DMS53 (cell line): ENCODE measurements at places on chromosomes 12 and 14.
A peak's percentile ranks its signal among the peaks of the same experiment; 100 is the strongest.

DNA sequence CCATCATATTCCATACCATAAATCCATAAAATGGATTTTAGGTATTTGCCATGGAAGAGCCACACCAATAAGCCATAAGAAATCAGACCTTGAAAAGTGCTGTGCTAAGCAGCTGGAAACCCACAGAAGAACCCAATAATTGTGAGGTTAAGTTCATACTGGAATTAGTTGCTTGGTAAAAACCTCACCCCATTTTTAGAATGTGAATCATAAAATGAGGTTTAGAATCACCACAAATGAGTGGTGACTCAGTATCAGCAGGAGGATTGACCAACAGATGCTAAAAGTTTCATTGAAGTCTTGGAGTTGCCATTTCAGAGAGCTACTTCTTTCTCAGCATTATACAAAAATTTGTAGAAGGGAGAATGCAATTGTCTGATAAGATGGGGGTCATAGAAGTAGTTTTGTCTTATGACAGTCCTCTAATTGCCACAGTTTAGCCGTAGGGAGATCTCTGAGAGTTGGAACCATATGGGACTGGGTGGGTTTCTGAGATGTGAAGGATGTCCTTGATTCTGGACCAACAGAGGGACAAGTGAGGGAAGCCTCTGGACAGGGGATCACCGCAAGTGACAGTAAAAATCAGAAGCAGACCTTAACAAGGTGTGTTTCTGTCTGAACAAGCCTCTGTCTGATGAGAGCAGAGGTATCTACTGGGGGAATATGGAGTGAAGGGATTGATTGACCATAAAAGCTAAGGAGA is 1.4 kb upstream of the STON2 start:
- no peak for DNase-seq

GRCh38 chr14:76268700-76269099 is 107.2 kb upstream of the ESRRB start:
- DNase-seq = no peak

DNA sequence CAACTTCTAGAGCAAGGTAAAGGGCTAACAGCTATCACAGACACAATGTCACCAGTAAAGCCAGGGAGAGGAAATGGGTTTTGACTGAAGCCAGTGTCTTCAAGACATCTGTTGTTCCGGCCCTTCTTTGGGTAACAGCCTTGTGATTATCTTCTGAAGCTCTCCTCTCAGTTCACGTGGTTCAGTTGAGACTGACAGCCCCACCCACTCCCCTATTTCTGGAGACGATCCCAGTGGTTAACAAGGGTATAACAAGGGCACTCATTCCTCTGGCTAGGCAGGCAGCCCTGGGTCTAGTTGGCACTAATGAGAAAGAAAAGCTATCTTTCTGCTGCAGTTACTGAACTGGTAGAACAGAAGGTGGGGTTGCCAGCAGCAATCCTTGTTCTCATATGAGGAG is 6.9 kb downstream of the GNPTAB start:
- DNase-seq = peak; percentile 46

DNA sequence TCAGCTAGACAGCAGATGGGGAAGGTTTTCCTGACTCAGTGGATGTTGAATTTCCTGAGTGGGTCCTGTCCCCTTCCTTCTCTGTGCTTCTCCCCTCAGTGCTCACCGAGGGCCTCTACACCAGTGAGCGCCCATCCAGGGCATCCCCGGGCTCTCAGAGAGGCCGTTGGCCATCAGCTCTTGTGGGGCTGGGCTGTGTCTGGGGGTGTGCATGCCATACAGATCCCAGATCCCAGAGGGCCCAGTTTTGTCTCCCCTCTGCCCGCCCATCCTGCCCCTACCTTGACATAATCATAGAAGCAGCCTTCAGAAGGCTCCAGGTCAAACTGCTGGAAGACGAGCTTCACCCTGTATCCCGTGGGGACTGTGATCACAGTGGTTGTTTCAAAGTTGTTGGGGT is 1.1 kb downstream of the C1R start:
- DNase-seq = no peak
